SK-N-SH (cell line): ENCODE measurements at places on chromosomes 7 and 10.

GRCh38 chr10:122089311-122090017, 100.5 kb downstream of the TACC2 start:
- no peak for DNase-seq

DNA sequence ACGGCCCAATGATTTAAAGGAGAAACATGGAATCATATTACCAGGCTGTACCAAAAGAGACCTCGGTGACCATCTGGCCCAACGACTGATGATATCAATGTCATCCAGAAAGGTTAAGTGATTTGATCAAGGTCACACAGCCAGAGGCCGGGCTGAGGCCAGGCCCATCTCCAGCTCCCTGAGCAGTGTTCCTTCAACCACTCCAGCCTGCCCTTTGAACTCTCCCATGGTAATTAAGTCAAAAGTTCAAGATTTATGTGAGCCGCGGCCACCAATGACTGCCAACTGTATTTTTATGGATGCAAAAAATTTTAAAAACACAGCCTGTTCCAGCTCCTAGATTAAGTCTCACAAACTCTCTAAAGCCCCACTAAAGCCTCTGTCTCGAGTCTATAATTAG, 41.8 kb downstream of the FGFR2 start:
- DNase-seq, result peak; percentile 21

GRCh38 chr10:103560886-103561285, 67.4 kb downstream of the NEURL1 start:
- DNase-seq, result no peak

DNA sequence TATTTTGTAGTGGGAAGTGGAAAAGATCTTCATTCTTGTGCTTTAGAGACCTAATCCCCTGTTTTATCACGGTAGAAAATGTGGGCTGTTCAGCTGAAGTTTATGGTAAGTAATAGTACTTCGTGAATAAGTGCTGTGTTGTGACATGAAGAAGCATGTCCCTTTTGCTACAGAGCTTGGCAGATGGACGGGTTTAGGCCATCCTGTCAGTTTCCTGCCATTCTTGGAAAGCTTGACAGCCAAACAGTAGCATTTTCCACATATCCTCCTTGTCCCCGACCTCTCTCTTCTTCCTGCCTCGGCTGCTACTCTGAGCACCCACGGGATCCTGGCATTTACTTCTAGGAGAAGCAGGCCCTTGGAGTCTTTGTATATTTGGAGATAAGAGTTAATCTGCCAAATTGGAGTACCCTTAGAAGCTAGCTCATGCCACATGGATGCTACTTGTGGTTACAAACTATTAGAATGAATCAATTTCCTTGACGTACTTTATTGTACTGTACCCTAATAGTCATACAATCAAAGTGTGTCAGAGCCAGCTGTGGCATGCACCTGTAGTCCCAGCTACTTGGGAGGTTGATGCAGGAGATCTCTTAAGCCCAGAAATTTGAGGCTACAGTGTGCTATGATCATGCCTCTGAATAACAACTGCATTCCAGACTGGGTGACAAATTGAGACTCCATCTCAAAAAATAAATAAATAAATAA, 39.2 kb downstream of the PNLIPRP3 start:
- no peak for DNase-seq

DNA sequence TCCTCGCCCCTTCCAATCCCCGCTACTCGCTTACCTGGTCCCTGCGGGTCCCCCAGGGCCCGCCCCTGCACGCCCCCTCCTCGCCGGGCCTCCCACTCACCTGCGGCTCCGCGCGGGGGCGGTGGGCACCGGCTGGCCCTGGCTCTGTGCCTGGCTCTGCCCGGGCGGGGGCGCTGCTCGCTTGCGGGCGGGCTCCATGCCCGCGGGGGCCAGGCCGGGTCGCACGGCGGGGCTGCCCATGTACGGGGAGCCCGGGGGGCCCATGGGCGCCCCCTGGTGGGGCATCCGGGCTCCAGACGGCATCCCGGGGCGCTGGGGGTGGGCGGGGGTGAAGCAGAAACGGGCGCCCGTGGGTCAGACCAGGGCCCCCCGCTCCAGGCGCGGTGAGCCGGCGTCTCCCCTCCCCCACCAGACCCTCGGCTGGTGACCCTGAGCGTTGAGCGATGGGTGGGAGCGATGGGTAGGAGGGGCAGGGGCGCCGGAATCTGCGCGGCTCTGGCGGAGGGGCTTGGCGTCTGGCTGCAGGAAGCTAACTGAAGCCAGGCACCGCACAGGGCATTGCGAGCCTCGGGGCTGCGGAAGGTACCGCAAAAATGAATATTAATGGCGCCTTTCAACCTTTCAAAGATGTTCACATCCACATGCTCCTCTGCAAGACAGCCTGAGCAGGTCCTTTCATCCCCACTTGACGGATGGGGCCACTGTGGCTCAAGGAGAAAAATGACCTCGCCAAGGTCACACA, 3.0 kb downstream of the SMARCD3 start:
- DNase-seq, result peak; percentile 97

- peak; percentile 56 for DNase-seq
Observed at GRCh38 chr10:52599551-52600200, 172.9 kb downstream of the MBL2 start.

- DNase-seq, result no peak
Observed at GRCh38 chr7:81175275-81175940, 256.6 kb upstream of the SEMA3C start.

DNA sequence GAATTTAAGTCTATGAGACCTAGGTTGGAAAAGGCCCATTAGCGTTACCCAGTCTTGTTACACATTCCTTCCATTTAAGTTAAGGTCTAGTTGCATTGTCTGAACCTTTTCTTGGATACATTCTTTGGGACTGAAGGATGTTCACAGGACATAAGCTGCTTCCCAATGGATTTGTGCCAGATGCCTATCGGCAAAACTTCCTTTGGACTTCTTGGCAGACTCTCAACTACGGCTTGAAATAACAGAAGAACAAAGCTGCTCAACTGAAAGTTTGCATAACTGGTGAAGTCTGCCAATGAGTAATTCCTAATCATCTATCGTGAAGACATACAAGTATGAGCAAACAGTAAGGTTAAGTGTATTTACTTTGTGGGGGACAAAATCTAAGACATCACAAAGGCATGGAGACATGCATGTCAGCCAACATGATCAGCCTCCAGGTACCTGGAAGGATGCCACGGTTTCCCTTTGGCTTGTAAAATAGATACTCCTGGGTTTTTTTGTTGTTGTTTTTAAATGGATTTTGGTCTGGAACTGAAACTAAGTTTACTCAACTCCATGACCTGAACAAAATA, 35.4 kb downstream of the MALSU1 start:
- no peak for DNase-seq

DNA sequence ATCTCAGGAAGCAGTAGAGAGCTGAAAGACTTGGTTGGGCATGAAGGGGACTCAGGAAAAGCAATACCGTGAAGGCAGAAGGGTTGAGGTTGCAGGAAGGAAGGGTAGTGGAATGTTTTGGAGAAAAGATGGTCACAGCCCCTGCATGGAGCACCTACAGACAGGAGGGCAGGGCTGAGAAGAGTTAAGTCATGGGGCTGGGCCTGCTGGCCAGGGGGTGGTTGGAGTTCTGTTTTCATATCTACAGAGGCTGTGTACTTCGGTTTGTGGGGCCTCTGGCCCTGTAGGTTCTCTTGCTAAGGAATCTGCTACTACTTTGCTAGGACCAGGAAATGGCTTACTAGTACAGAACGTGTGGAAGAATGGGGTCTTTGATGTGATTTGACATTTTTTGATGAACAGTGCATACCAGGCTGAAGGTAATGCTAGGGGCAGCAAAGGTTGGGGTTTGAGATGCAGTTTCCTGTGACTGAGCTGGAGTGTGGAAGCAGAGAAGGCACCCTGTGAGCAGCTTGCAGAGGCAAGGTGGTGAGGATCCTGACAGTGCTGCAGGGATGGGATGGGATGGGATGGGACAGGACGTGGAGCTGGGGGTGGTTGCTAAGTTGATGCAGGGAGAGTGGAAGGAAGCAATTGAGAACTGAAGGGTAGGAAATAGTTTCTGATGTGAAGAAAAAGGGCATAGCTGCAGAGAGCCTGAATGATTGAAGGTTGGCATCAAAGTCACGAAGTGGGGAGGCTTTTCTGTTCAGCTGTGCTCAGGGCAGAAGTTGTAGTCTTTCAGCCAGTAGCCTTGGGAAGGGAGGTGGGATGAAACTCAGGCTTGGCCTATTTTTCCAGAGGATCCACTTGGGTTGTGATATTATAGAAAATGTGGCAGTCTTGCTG, 7.8 kb downstream of the RPS24 start:
- no peak for DNase-seq

DNA sequence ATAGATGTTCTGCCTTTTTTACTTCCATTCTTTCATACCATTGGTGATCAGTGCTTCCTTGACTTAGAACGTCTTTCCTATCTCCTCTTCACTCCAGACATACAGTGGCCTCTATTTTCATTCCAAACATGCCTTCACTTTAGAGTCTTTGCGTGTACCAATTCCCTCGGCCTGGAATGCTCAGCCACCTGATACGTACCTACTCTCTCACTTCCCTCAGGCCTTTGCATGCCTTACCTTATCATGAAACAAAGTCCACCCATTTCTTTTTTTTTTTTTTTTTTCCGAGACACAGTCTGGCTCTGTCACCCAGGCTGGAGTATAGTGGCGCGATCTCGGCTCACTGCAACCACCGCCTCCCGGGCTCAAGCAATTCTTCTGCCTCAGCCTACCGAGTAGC, 2.2 kb upstream of the CCNJ start:
- no peak for DNase-seq

- no peak for DNase-seq
Observed at GRCh38 chr7:117780832-117781231, 92.4 kb downstream of the CTTNBP2 start.

DNA sequence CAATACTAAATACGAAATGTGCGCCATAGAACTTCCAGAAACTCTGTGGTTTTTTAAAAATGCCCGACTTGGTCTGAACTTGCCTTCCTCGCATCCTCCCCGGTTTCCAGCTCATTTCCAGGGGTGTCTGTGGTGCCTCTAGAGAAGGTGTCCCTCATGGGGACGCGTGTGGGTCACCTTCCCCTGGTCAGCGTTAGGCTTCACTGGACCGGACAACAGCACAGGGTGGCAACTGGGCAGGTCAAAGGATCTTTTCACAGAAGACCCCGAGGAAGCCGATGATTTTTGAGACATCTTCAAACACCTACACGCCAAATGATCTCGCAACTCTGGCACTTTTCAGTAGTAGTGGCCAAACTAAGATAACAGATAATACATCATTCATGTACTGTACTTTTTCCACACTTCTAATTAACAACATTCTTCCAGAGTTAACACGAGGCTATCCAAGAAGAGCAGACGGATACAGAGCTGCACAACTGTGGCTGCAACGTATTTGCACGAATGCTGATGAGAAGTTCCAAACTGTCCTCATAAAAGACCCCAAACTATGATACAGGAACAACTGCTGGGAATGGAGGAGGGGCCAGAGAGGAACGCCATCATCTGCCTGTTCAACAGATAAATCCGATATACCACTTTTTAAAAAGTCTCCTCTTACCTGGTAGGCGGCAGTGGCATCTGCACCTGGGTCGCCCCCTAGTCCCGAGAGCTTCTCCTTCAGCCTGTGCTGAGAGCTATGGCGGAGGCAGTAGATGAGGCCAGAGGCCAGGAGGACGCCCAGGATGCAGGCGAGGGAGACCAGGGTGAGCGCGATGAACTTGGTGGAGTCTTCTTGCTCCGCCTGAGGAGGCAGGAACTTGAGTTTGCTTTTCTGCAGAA, 345.5 kb downstream of the DNAJB6 start:
- no peak for DNase-seq

- DNase-seq, result no peak
Observed at GRCh38 chr7:135300913-135301765, 67.5 kb downstream of the STRA8 start.

GRCh38 chr7:99876491-99876890, 342 bp downstream of the OR2AE1 start:
- no peak for DNase-seq

DNA sequence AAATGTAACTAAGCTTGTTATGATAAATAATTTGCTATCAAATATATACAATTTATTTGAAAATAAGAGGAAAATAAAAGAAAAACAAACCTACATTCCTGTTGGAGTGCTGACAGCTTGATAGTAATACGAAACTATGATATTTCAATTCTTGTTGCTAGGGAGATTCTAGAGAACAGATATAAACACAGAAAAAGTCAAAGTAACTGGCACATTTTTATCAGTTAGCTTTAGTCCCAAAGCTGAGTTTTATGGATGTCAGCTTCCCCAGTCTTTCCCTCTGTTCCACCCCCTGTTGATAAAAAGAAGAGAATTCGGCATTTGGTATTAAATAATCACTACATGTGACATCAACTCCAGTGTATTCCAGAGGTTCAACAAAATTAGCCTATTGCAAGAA, 1134.0 kb downstream of the XPNPEP1 start:
- DNase-seq, result no peak

DNA sequence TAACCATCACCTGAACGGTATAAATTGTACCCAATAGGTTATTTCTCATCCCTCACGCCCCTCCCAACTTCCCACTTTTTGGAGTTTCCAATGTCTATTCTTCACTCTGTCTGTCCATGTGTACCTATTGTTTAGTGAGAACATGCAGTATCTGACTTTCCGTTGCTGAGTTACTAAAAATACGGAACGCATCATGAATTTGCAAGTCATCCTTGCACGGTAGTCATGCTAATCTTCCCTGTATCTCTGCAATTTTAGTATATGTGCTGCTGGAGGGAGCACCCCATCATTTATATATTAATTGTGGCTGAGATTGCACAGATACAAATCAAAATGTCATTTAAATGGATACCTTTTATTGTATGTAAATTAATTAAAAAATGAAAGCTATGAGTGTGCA, 75.7 kb upstream of the SFMBT2 start:
- no peak for DNase-seq

GRCh38 chr7:130371046-130371445, 9.2 kb upstream of the CPA1 start:
- no peak for DNase-seq

DNA sequence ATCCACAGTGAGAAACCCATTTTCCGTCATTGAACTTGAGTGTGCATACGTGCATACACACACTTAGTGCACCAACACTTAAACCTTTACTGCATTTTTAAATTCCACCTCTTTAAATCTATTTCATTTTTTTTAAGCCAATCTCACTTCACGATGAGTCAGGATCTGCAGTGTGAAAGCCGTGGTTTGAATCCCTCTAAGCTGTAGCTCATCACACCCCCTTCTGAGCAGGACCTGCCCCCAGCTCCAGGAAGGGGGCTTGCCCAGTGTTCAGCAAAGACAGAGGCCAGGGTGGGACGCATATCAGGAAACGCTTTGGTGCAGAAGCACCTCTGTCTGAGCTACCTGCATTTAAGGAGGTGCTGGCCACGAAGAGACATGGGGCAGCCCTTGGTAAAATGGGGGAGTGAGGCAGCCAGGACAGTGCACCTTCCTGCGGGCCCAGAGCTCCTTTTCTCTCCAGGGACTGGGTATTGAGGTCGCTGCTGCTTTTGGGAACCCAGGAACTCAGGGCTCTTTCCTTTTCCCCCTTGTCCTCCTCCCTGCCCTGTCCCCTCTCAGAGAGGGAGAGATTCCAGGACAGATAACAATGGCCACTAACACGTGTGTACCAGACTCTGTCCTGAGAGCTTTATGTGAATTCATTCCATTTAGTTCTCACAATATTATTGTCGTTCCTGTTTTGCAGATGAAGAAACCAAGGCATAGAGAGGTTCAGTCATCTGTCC, 21.7 kb downstream of the ZNF316 start:
- peak; percentile 73 for DNase-seq

GRCh38 chr10:7300384-7300971, 110.4 kb downstream of the SFMBT2 start:
- DNase-seq, result peak; percentile 50
